ENCODE measurements at places on chromosomes 4 and X. TPM values are rescaled to one million over a fixed set of nuclear protein-coding genes. Genes with fewer than 3 reads are reported as not detected.

The MSX1 gene
- 25.4 TPM for total RNA-seq

The MSL3 gene
- 17.8 TPM for total RNA-seq

The CT55 gene
- not detected for total RNA-seq

The SPACA5 gene
- total RNA-seq, result not detected

The UGT2B17 gene
- total RNA-seq, result 23.6 TPM

The CPZ gene
- 34.8 TPM for total RNA-seq

The VBP1 gene
- total RNA-seq, result 62.8 TPM

The CCKAR gene
- total RNA-seq, result 0.77 TPM

The STAP1 gene
- total RNA-seq, result not detected

The ABCG2 gene
- 10.0 TPM for total RNA-seq

The EFHC2 gene
- total RNA-seq, result 3.7 TPM

The CYBB gene
- total RNA-seq, result 2.5 TPM

The SMPX gene
- total RNA-seq, result 1.4 TPM

The CDS1 gene
- 24.3 TPM for total RNA-seq

The CDKL5 gene
- total RNA-seq, result 16.9 TPM

The CENPVL1 gene
- not detected for total RNA-seq

The ACOT9 gene
- total RNA-seq, result 38.5 TPM

The NALF2 gene
- 0.16 TPM for total RNA-seq

The ARSD gene
- 32.9 TPM for total RNA-seq

The RAB39B gene
- 1.00 TPM for total RNA-seq

The USP17L26 gene
- not detected for total RNA-seq

The DRD5 gene
- total RNA-seq, result not detected

The CTAG1B gene
- not detected for total RNA-seq

The ATP1B4 gene
- not detected for total RNA-seq

The UPF3B gene
- 3.3 TPM for total RNA-seq

The CASP3 gene
- total RNA-seq, result 74.1 TPM

The ARHGAP6 gene
- 6.9 TPM for total RNA-seq

The FAM236D gene
- total RNA-seq, result not detected

The VSIG4 gene
- total RNA-seq, result 5.3 TPM

The FGF16 gene
- not detected for total RNA-seq

The PLXNA3 gene
- total RNA-seq, result 10.6 TPM

The RAB9B gene
- total RNA-seq, result 3.6 TPM

The VCX3A gene
- not detected for total RNA-seq

The SMIM43 gene
- 0.08 TPM for total RNA-seq

The RXFP1 gene
- not detected for total RNA-seq

The RPS6KA6 gene
- 11.2 TPM for total RNA-seq

The EDNRA gene
- total RNA-seq, result 35.7 TPM

The MMRN1 gene
- 1.4 TPM for total RNA-seq

The TKTL2 gene
- total RNA-seq, result not detected

The UGT2B15 gene
- total RNA-seq, result 103 TPM

The SYNPO2 gene
- total RNA-seq, result 10.3 TPM

The LRAT gene
- 4.7 TPM for total RNA-seq

The SLC6A8 gene
- total RNA-seq, result 28.4 TPM

The BMP3 gene
- total RNA-seq, result 7.7 TPM

The TLR1 gene
- total RNA-seq, result 2.7 TPM

The HELT gene
- not detected for total RNA-seq

The ALAS2 gene
- total RNA-seq, result not detected

The PKD2 gene
- total RNA-seq, result 32.3 TPM

The TACR3 gene
- 0.27 TPM for total RNA-seq

The ANXA10 gene
- total RNA-seq, result 33.4 TPM

The CCNA2 gene
- 15.3 TPM for total RNA-seq

The GRSF1 gene
- total RNA-seq, result 85.1 TPM

Data from hepatocyte (in vitro differentiated cells).